ENCODE measurements at places on chromosomes 7 and 10.

- no peak for DNase-seq
Measured at GRCh38 chr10:113713640-113713982, 33.9 kb downstream of the CASP7 start.

DNA sequence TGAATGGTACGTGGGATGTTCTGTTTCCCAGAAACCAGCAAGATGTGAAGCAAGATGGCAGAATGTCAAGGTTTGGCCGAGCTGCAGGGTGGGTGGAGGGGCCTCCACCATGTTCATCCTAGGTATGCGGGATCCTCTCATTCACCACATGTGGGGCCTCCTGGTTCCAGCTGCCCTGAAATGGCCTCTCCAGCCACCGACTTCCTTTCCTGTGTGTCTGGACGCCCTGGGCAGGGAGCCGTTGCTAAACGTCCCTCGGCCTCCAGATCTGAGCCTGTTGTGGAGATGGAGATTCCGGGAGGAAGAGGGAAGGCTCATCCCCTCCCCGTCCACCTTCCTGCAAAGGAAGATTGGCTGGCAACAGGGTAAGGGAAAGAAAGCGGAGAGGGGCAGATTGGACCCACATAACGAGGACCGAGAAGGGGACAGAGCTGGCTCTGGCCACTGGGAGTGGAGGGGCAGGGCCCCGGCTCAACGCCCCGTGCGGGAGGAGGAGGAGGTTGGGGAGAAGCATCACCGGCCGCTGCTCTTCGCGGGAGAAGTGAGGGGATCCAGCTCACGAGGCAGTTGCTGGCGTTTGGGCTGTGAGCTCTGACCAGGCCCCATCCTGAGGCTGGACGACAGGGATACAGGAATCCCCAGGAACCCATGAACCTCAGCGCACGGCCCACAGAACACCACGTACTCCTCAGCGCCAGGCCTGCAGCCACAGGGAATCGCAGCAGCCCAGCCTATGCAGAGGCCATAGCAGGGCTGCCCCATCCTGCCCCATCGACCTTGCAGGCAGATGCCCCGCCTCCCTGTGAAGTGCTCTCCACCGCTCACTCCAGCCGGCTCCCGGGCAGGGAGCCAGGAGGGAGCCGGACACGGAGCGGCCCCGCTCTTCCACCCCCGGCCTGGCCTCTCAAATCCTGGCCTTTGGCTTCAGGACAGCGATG lies 98.3 kb downstream of the FOXL3 start:
- DNase-seq, result no peak

- DNase-seq, result no peak
Measured at GRCh38 chr10:80436446-80437098, 17.5 kb upstream of the TSPAN14 start.

DNA sequence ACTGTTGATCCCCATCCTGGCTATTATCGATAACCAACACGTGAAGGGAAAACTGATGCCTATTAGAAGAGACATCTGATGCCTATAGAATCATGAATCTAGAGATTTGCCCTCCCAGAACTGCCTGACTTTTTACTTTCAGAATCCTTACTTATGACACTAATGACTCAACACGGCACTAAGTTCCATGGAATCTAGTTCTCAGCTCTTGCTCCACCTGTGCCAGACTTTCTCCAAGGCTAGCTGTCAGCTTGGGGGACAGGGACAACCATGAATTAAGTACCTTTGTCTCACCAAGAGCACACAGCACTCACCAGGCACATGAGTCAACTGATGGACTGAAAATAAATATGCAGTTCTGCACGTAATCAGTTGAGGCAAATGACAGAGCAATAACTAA lies 184.2 kb downstream of the FRMD4A start:
- no peak for DNase-seq

GRCh38 chr7:5666361-5666760 lies 115.1 kb downstream of the RNF216 start:
- DNase-seq, result no peak

DNA sequence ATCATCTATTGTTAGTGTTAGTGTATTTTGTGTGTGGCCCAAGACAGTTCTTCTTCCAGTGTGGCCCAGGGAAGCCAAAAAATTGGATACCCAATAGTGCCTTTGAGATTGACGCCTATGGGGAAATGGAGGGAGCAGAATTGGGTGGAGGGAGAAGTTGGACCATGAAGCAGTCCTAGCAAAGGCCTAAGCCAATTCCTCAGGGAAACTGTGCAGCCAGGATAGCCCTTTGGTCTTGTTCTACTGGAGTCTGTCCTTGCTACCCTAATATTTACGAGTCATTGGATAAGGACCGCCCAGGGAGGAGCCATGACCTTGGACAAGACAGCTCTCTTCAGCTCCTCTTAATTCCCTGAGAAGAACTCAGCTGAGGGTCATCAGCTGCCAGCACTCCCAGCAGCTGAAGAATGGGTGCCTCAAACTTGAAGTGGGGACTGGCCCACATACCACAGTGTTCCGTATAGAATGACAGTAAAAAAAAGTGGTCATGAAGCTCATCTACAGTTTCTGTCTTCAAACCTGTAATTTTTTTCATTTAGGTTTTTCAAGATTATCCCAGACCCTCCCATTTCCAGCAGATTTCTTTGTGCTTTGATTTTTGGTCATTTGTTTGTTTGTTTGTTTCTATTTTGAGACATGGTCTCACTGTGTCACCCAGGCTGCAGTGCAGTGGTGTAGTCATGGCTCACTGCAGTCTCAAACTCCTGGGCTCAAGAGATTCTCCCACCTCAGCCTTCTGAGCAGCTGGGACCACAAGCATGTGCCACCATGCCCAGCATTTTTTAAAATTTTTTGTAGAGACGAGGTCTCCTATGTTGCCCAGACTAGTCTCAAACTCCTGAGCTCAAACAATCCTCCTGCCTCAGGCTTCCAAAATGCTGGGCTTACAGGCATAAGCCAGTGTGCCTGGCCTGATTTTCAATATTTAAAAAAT lies 81.2 kb downstream of the C1GALT1 start:
- no peak for DNase-seq

DNA sequence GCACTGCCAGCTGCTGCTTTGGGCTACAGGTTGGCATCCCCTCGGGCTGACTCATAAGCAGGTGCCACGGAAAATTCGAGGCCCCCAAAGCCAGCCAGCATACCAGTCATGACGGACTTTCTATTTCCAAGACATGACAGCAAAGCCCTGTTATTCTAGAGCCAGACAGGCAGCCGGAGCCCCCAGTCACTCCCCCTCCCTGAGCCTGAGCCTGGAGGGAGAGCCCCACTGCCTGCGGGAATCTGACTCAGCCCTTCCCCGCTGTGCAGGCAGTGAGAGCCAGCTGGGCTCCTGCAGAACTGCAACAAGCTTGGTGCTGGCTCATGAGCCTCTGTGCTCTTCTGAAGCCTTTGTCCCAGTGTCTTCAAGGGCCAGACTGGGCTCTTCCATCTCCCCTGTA lies 15.8 kb downstream of the BTBD16 start:
- DNase-seq, result peak; percentile 56

DNA sequence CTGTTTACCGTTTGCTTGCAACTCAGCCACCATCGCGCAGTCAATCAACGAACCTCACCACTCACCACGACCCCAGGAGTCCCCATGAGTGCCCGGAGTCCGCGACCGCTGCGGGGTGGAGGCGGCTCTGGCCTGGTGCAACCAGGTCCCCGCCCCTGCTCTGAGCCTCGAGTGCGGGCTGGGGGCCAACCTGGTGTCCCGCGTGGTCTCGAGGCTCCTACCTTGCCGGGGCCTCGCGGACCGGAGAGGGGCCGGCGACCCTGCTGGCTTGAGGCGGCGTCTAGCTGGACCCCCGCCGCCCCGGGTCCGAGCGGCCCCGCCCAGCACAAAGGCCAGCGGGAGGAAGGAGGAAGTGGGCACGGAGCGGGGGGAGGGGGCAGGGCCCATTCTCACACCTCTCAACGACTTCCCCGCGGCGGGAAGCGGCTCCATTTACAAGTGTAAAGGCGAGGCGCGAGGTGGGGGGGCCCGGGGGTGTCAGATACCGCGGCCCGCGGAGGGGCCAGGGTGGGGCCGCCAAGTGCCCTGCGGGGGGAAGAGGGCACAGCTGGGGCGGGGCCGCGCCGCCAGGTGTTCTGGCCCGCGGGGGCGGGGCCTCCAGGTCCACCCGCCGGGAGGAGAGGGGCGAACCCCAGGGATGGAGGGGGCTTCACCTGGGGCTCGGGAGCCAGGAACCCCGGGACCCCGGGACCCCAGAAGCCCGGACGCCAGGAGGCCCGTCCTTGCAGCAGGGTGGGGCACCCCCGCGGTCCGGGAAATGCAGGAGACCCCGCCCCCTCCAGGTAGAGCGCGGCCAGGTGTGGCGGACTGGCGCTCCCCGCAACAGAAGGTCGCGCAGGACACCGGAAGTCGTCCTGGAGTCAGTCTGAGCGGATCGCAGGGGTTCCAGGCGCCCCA lies 8.6 kb downstream of the CTBP2 start:
- no peak for DNase-seq

DNA sequence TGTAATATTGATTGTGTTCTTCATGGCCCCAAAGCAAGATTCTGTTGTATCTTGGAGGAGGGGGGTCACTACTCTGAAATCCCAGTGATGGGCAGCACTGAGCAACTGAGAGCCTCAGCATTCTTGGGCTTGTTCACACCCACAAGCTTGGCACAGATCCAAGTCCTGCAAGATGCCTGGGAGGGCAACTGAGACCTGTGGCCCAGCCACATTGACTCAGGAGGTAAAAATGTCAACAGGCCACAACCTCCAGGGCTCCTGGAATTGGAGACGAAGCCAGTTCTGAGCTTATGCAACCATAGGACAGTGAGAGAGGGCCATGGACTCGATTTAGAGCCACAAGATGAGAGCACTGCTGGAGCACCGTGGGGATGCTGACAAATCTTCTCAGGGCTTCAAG lies 3.1 kb upstream of the DOCK1 start:
- no peak for DNase-seq

DNA sequence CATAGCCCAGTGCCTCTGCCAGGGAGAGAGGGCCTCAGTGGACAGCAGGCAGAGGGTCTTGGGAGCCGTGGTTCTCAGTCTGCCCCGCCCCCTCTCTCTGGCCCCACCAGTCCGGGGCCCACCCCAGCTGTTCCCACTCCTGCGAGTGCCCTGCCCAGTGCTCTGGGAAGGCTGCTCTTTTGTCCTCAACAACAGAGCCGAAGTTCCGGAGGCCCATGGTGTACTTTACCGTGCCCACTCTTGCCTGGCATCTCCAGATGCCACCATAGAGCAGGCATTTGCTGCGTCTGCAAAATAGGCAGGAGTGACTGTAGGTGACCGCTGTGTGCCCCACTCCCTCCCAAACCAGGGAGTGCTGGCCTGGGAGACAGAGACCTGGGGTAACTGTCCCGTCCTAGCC lies 29.3 kb upstream of the PCBD1 start:
- no peak for DNase-seq

DNA sequence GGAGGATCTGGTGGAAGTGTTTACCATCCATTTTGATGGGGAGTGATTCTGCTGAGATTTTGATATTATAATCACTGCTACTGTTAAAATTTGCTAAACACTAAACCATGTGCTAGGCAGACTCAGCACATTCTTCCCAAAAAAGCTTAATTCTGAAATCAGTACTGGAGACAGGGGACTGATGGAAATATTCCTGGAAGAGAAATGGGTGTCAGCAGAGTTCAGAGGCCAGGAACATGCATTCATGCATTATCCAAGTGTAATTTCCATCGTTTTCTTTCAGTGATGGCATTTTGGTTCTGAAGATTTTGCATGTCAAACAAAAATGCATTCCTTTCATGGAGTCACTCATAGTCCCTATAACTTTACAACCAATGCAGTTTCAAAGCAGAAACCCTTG lies 79.0 kb downstream of the CDCA7L start:
- no peak for DNase-seq

DNA sequence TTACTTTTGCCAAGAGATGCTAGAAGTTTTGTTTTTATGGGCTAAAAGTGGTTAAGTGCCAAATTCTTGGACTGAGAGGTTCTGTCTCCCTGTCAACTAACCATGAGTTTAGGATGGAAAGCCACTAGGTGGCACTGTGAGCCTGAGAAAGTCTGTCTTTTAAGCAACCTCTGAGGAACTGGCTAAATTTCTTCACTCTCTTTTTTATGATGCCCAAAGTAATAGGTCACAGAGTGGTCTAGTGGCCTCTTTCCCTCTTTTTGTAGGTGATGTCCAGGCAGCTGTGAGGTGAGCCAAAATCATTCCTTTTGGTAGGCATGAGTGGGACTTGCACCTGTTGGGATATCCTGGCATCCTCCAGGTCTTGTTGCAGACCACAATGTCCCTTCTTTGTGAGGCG lies 56.8 kb downstream of the SND1 start:
- DNase-seq, result peak; percentile 61

DNA sequence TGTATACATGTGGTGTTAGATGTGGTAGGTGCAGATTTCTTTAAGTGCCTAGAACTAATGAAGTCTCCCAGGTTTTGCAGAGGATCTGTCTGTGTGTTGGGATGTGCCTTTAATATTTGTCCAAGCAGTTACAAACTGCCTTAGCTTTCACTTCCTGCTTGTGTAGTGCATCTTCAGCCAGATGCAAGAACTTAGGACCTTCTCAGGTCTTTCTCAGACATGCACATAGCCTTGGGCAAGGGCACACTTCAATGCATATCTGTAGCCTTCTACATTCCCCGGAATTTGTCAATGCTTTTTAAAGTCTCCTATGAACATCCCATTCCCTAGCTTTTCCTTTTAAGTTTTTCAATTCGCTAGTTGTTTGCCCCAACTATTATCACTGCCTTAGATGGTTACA lies 47.2 kb upstream of the SLC39A12 start:
- DNase-seq, result no peak

GRCh38 chr7:102120666-102121195 lies 165.9 kb upstream of the SH2B2 start:
- DNase-seq, result no peak

All from amygdala (tissue), 56 donors.